ENCODE measurements at places on chromosomes 7 and 10. TPM values are rescaled to one million over a fixed set of nuclear protein-coding genes. Genes with fewer than 3 reads are reported as not detected.

DNA sequence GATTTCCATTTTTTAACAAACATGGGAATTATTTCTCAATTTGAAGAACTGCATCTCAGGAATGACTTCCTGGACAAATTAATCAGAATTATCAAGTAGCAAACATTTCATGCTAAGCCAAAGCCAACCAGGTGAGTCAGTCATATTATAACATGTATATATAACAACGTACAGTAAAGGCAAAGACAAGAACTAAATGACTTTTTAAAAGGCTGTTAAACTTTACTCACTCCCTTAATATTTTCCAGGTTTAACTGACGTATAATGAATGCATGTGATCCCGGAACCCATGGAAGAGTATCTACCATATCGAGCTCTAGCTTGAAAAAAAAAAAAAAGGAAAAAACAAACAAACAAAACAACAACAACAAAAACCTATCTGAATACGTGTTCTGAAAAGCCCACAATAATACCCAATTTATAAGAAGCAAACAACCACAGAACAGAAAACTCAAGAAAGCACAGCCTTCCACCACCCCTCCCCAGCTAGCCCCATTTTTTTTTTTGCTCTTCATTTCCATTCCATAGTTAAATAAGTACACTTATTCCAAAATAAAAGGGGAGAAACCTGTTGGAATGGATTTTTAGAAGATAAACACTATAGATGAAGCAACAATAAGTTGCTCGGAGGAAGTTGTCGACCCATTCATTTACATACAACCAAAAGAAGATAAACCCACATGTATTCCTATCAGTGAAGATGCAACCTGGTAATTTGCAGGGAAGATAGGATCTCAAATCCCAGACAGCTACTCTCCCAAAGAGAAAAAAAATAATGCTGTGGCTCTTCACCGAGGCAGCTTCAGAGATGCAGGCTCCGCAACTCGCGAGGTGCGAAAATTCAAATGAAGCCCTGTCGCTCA, 537 bp downstream of the NAPEPLD start:
- no peak for DNase-seq

GRCh38 chr10:32332299-32332750, 14.6 kb downstream of the EPC1 start:
- no peak for DNase-seq

DNA sequence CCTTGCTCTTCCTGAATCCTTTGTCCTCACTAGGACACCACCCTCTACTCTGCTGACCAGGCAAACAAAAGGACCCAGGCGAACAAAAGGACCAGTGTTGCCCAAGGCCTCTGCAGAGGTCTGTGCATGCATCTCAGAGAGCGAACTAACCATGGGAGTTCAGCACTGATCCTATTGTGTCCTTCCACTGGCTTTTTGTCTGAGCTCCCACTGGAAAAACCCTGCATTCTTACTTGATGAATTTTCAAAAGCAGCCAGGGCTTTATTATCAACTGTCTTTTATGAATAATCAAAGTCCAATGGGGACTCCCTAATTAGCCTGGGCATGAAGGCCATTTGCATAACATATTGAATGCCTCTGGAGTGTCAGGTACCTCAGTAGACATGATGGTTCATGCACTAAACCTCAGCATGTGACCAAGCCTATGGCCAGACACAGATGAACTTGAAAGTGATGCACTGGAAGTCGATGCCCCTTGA, 140.6 kb downstream of the KCNMA1 start:
- no peak for DNase-seq

- no peak for DNase-seq
Observed at GRCh38 chr10:71846816-71847215, 4.2 kb downstream of the PSAP start.

- no peak for DNase-seq
Observed at GRCh38 chr7:124701955-124702354, 63.6 kb downstream of the GPR37 start.

DNA sequence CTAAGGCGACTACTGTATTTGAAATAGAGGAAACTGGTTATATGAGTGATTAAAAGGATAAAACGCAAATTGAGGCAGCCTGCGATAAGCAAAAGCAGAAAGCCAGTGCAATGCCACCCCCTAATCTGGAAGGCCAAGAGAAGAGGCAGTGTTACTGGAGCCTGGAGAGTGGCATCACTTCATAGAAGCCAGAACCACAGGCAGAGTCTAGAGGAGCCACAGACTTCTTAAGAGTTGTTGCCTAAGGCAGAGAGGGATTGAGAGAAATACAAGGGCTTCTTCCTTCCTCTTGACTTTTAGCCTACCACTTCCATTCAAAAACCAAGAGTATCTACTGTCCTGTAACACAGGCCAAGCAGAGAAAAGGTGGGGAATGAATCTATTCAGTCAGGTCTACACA, 94.9 kb upstream of the SKAP2 start:
- no peak for DNase-seq

DNA sequence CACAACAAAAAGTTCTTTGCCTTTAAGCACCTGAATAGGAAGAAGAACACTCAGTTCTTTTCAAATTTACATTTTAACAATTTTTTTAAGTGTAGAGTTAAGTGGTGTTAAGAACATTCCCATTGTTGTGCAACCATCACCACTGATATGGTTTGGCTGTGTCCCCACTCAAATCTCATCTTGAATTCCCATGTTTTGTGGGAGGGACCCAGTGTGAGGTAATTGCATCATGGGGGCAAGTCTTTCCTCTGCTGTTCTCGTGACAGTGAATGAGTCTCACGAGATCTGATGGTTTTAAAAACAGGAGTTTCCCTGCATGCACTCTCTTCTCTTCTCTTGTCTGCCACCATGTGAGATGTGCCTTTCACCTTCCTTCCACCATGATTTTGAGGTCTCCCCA, 155.7 kb downstream of the PLXNA4 start:
- DNase-seq: no peak

TES gene
- polyA plus RNA-seq: 74.4 TPM

TMEM213 gene
- polyA plus RNA-seq: 52.3 TPM

DNA sequence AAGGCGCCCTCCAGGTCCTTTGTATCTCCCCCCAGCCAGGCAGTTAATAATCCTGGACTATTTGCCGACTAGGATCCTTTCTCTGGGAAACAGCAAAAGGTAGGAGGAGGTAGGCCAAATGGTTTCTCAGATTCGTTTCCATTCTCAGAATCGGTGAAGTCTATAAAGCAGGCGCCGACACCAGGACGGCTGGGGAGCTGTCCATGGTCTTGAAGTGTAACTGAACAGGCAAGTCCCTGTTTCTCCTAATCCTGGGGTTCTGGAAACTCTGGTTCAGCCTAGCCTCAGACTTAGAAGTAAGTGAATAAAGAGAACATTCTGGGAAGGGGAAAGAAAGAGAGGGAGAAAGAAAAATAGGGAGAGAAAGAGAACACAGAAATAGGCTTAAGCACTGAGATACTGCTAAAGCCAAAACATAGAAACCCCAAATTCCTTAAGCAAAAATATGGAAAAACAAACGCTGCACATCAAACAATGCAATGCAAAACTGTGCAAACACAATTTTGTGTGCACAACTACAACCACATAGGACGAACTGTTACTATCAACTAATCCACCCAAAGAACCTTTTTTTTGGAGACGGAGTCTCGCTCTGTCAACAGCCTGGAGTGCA, 11.1 kb upstream of the INA start:
- peak; percentile 83 for DNase-seq

SLC26A5 gene
- polyA plus RNA-seq: 0.17 TPM

RHEB gene
- 131 TPM for polyA plus RNA-seq

- no peak for DNase-seq
Observed at GRCh38 chr10:124674768-124675222, 69.4 kb downstream of the FAM53B start.

FFAR4 gene
- polyA plus RNA-seq: not detected

GRCh38 chr10:9301554-9301953, 1247.1 kb downstream of the GATA3 start:
- DNase-seq: no peak

- DNase-seq: no peak
Observed at GRCh38 chr7:149735181-149735602, 38.2 kb downstream of the ZNF467 start.

GRCh38 chr10:86443936-86444335, 77.3 kb upstream of the GRID1 start:
- DNase-seq: no peak

AZGP1 gene
- polyA plus RNA-seq: 56.0 TPM
